ENCODE measurements at places on chromosomes 1 and 21. TPM values are rescaled to one million over a fixed set of nuclear protein-coding genes. Genes with fewer than 3 reads are reported as not detected.

GRCh38 chr1:154821083-154821482, 49.0 kb downstream of the KCNN3 start:
- no peak overlapping the region for H3K27ac ChIP-seq
- peaks cover 16% of the 10 kb centered on the region for H3K4me1 ChIP-seq
- no peaks in the 10 kb centered on the region for H3K36me3 ChIP-seq
- peaks cover 2% of the 10 kb centered on the region for H3K27me3 ChIP-seq
- H3K4me3 ChIP-seq, result no peak overlapping the region
- DNase-seq, result no peak

GRCh38 chr1:4657960-4658541, 3.6 kb downstream of the AJAP1 start:
- H3K4me1 ChIP-seq, result peaks cover 8% of the 10 kb centered on the region
- H3K27me3 ChIP-seq, result peaks cover 45% of the 10 kb centered on the region
- H3K4me3 ChIP-seq, result no peak overlapping the region
- no peak for DNase-seq
- H3K36me3 ChIP-seq, result no peaks in the 10 kb centered on the region

PTCH2 gene
- 1.3 TPM for total RNA-seq

DNA sequence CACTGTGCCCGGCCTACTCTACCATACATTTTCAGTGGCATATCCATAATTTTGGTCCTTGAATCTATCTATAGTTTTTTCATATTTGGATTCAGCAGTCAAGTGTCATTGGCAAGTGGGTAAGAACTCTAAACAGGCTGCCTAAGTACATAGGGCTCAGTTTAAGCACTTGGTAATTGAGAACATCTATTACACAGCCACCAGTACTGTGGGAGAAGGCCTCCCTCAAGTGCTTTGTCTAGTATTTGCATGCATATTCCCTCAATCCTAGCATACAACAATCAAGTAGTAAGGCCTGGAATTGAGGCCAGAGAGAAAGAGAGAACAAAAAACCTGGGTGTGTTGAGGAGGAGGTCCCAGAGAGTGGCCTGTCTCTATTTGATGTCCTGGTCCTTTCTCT, 325.2 kb downstream of the USP25 start:
- H3K4me1 ChIP-seq, result no peaks in the 10 kb centered on the region

- H3K4me3 ChIP-seq, result no peak overlapping the region
- no peaks in the 10 kb centered on the region for H3K36me3 ChIP-seq
- no peak overlapping the region for H3K27ac ChIP-seq
- no peaks in the 10 kb centered on the region for H3K27me3 ChIP-seq
- H3K4me1 ChIP-seq, result no peaks in the 10 kb centered on the region
Observed at GRCh38 chr1:216812966-216813365, 89.7 kb upstream of the ESRRG start.

- H3K4me3 ChIP-seq, result no peak overlapping the region
- DNase-seq, result no peak
- H3K27me3 ChIP-seq, result peaks cover 7% of the 10 kb centered on the region
- no peak overlapping the region for H3K27ac ChIP-seq
- H3K4me1 ChIP-seq, result no peaks in the 10 kb centered on the region
- no peaks in the 10 kb centered on the region for H3K36me3 ChIP-seq
Observed at GRCh38 chr1:94660258-94660657, 118.7 kb upstream of the F3 start.

ATP1A4 gene
- not detected for total RNA-seq

GRCh38 chr1:56539520-56539931, 39.8 kb downstream of the PLPP3 start:
- H3K27ac ChIP-seq, result no peak overlapping the region
- no peak overlapping the region for H3K4me3 ChIP-seq
- DNase-seq, result no peak
- no peaks in the 10 kb centered on the region for H3K4me1 ChIP-seq
- no peaks in the 10 kb centered on the region for H3K36me3 ChIP-seq

DNA sequence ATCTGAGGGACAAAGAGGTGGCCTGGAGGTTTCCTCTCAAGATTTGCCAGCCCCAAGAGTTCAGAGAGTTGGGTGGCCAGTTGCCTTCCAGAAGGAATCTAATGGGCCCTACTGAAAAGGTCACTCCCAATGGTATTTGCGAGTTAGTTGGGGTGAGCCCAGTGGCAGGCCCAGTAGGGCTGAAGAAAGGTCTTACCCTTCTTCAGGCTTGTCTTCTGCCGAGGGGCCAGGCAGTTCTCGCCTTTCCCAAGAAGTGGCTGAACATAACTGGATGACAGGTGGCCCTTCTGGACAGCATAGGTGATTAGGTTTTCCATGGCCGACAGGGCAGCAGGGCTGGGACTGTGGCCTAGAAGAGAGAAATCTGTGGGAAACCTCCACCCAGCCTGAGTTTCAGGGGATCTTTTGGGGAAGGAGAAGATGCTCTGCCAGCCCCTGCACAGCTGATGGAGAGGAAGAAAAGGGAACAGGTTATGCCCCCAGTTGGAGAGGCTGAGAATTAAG, 7.2 kb downstream of the PGLYRP4 start:
- H3K36me3 ChIP-seq, result no peaks in the 10 kb centered on the region
- peak; percentile 17 for DNase-seq
- H3K4me3 ChIP-seq, result no peak overlapping the region
- H3K4me1 ChIP-seq, result peaks cover 47% of the 10 kb centered on the region
